ENCODE measurements at places on chromosomes 1 and 21. TPM values are rescaled to one million over a fixed set of nuclear protein-coding genes. Genes with fewer than 3 reads are reported as not detected.

DNA sequence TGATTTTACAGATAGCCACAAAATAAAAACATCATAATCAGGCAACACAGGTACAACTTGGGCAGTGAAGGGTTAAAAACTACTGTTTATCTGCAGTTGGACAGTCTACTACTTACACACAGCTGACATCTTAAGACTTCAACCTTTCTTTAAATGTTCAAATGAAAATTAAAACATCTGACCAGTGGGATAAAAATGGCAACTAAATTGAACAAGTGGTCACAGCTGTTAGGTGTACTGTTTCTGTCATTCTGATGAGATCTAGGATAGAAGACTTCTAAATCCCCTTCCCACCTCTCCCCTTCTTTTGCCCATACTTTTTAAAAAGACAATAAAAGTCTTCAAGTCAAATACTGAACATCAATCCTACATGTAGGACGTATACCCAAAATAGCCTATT is 56.2 kb downstream of the ENAH start:
- no peak for DNase-seq

DNA sequence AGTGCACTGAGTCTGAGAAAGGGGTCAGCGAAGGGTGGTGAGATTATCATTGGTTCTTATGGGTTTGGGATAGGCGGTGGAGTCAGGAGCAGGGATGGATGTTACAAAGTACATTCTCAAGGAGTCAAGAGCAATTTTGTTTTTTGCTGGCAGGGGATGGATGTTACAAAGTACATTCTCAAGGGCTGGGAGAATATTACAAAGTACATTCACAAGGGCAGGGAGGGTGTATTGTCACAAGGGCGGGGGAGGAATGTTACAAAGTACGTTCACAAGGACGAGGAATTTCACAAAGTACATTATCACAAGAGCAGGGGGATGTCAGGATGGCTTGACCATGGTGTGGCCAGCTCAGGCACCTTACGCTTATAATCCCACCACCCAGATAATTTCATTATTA is 59.3 kb upstream of the FAM89A start:
- DNase-seq, result no peak

DNA sequence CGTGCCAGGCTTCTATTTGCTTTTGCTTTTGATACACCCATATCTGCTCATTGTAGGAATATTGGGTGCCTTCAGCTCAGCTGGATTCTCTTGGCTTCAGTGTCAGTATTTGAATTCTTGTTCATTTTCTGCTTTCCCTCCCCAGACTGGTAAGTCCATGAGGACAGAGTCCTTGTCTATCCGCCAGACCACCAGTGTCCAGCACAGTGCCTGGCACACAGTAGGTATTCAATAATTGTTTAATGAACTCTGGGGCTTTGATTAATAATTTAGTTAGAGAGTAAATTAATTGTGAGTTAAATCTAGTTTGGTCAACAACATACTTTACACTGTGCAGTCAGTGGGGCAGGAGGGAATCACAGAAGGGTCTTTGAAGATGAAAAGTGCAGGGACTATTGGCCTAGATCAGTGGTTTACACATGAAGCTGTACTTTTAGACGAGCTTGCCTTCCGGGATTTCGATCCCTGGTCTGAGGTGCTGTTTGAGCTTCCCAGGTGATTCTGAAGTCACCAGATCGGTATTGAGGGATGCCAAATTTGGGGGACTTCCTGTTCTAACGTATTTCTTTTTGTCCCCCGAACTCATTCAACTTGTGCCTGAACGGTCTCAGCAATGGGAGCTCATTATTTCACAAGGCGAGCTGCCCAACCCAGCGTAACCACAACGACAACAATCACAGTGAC is 119.1 kb upstream of the JUN start:
- DNase-seq, result no peak

- DNase-seq, result no peak
Observed at GRCh38 chr1:193143285-193143684, 21.5 kb downstream of the CDC73 start.

DNA sequence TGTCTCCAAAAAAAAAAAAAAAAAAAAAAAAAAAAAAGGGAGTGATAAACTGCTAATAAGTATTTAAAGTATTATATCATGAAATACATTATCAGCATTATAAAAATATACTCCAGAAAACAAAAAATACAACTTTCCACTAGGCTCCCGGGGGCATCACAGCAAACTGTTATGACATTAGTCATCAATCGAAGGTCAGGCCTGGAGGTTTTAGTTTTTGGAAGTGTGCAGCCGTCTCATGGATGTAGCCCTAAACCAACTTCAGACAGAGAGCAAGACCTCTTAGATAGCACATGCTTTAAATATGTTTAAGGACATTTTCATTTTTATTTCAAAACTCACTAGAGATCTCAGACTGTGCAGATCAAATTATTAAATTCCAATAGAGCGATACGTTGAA is 106.3 kb downstream of the RERE start:
- no peak for DNase-seq

The FCN3 gene
- not detected for total RNA-seq

The PCAT6 gene
- not detected for total RNA-seq

The TCEANC2 gene
- total RNA-seq, result 2.0 TPM

Measured in epithelial cell of proximal tubule (primary cell).